A549 treated with DMSO at 1 μM for 4 hours (cell line): ENCODE measurements at places on chromosomes 7 and 10. TPM values are rescaled to one million over a fixed set of nuclear protein-coding genes. Genes with fewer than 3 reads are reported as not detected.

Gene EEPD1
- 45.8 to 58.6 TPM (median 55.2 TPM) in 5 replicates for total RNA-seq

Gene LANCL2
- 14.3 to 18.6 TPM (median 15.6 TPM) in 5 replicates for total RNA-seq

Gene CXCL12
- 0.08 to 0.21 TPM (median 0.18 TPM) in 4 of 5 replicates, not detected in the other for total RNA-seq

Gene MSMB
- not detected in 5 replicates for total RNA-seq

Gene STEAP2
- total RNA-seq: 2.9 to 5.5 TPM (median 5.4 TPM) in 5 replicates

Gene MYOZ1
- total RNA-seq: not detected in 5 replicates

Gene TWIST1
- total RNA-seq: 2.6 to 4.6 TPM (median 3.9 TPM) in 5 replicates

Gene TAS2R38
- total RNA-seq: not detected in 5 replicates

Gene IDE
- 20.3 to 34.0 TPM (median 29.5 TPM) in 5 replicates for total RNA-seq

Gene ECHDC3
- 8.9 to 9.7 TPM (median 9.5 TPM) in 5 replicates for total RNA-seq

Gene MOGAT3
- not detected in 5 replicates for total RNA-seq

Gene TTYH3
- total RNA-seq: 49.0 to 70.3 TPM (median 56.4 TPM) in 5 replicates

Gene C10orf67
- total RNA-seq: 0.03 to 0.13 TPM (median 0.06 TPM) in 4 of 5 replicates, not detected in the other

Gene GIMAP8
- total RNA-seq: not detected in 5 replicates

Gene TPK1
- total RNA-seq: 1.3 to 3.3 TPM (median 2.5 TPM) in 5 replicates

Gene FOXI2
- total RNA-seq: not detected in 5 replicates

Gene CACNB2
- total RNA-seq: not detected in 5 replicates

Gene OR2A1
- not detected in 5 replicates for total RNA-seq

Gene ZDHHC4
- 47.8 to 51.5 TPM (median 49.9 TPM) in 5 replicates for total RNA-seq

Gene HOXA3
- total RNA-seq: 7.1 to 12.9 TPM (median 7.6 TPM) in 5 replicates

Gene BICC1
- 22.5 to 32.9 TPM (median 28.8 TPM) in 5 replicates for total RNA-seq

Gene LIPF
- not detected in 5 replicates for total RNA-seq

Gene LIPJ
- not detected in 5 replicates for total RNA-seq

Gene ASNS
- total RNA-seq: 55.5 to 70.9 TPM (median 58.6 TPM) in 5 replicates

Gene SUN3
- 0.46 TPM in 1 of 5 replicates, not detected in the others for total RNA-seq

Gene CTAGE8
- not detected in 5 replicates for total RNA-seq

Gene SYT15
- 2.8 to 3.4 TPM (median 3.2 TPM) in 5 replicates for total RNA-seq

Gene CCL26
- total RNA-seq: 7.7 to 11.2 TPM (median 9.4 TPM) in 5 replicates

Gene GSDME
- 29.4 to 38.0 TPM (median 32.6 TPM) in 5 replicates for total RNA-seq

Gene ITGB1
- 832 to 1,203 TPM (median 1,087 TPM) in 5 replicates for total RNA-seq

Gene TMEM139
- total RNA-seq: 0.57 to 1.8 TPM (median 0.81 TPM) in 5 replicates

Gene GLCCI1
- total RNA-seq: 1.2 to 1.8 TPM (median 1.4 TPM) in 5 replicates

Gene MYH16
- total RNA-seq: 0.64 to 1.3 TPM (median 0.88 TPM) in 5 replicates

Gene YWHAG
- 239 to 276 TPM (median 250 TPM) in 5 replicates for total RNA-seq

Gene TMEM209
- total RNA-seq: 15.5 to 18.3 TPM (median 18.2 TPM) in 5 replicates

Gene HABP2
- 0.03 to 0.13 TPM (median 0.08 TPM) in 4 of 5 replicates, not detected in the other for total RNA-seq

Gene GPC2
- 0.70 to 1.4 TPM (median 1.2 TPM) in 5 replicates for total RNA-seq

Gene SPDYE5
- not detected in 5 replicates for total RNA-seq

Gene PPP1R9A
- 3.0 to 5.8 TPM (median 5.6 TPM) in 5 replicates for total RNA-seq

Gene GPR141
- not detected in 5 replicates for total RNA-seq

Gene ITPRID1
- total RNA-seq: not detected in 5 replicates

Gene RAMP3
- total RNA-seq: not detected in 5 replicates

Gene DPP6
- not detected in 5 replicates for total RNA-seq

Gene CWF19L1
- total RNA-seq: 21.7 to 25.1 TPM (median 24.5 TPM) in 5 replicates

Gene EPHB4
- 34.2 to 45.6 TPM (median 41.5 TPM) in 5 replicates for total RNA-seq

Gene LEP
- not detected in 5 replicates for total RNA-seq

Gene MBL2
- total RNA-seq: not detected in 5 replicates

Gene SCART1
- 0.18 to 0.44 TPM (median 0.19 TPM) in 5 replicates for total RNA-seq

Gene LIPN
- total RNA-seq: not detected in 5 replicates
